ENCODE measurements at places on chromosomes 2 and 18. TPM values are rescaled to one million over a fixed set of nuclear protein-coding genes. Genes with fewer than 3 reads are reported as not detected.

The SLC30A3 gene
- 0.04 TPM for polyA plus RNA-seq

The RAB6D gene
- not detected for polyA plus RNA-seq

The SCG2 gene
- polyA plus RNA-seq: 1.4 TPM

The SLC35F6 gene
- 5.8 TPM for polyA plus RNA-seq

The SCYGR4 gene
- polyA plus RNA-seq: not detected

The RPRM gene
- not detected for polyA plus RNA-seq

The MYO3B gene
- 0.81 TPM for polyA plus RNA-seq
